ENCODE measurements at places on chromosomes 12 and 14.

GRCh38 chr12:47145188-47145587, 65.4 kb upstream of the AMIGO2 start:
- no peak for DNase-seq

DNA sequence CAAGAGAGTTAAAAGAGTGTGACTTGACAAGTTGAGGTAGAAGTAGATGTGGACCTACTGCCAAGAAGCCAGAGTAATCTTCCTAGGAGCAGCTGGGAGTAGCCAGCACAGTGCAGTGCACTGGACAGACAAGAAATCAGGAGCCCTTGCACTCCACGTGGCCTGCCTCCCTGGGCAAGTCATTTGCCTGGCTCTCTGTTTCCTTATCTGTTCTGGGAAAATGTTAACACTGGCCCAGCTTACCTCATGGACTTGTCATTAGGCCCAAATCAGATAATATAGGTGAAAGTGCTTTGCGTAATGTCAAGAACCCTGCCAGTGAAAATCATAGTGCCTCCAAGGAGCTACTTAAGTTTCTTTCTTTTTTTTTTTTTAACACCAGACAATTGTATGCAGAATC, 19.2 kb downstream of the SLC7A8 start:
- no peak for DNase-seq

GRCh38 chr12:49645146-49646039, 22.0 kb downstream of the PRPF40B start:
- no peak for DNase-seq

- DNase-seq, result no peak
Observed at GRCh38 chr12:106527356-106527755, 55.4 kb upstream of the RFX4 start.

GRCh38 chr12:16568873-16569272, 37.1 kb downstream of the LMO3 start:
- DNase-seq, result no peak

DNA sequence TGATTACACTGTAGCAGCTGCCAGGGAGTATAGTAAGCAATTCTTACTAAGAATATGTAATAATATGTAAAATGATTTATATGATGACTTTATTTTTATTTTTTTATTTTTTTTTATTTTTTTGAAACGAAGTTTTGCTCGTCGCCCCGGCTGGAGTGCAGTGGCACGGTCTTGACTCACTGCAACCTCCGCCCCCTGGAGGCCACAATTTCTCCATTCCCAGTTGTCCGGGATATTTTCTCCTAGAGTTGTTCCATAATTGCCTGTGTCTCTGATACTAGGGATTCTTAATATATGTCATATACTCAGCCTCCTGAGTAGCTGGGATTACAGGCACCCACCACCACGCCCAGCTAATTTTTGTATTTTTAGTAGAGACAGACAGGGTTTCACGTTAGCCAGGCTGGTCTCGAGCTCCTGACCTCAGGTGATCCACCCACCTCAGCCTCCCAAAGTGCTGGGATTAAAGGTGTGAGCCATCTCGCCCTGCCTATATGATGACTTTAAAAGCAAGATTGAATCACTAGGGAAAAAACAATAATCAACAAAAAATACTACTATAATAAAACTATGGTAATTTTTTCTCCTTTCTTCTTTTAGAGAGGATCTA, 12.2 kb upstream of the ITPR2 start:
- DNase-seq, result no peak

GRCh38 chr12:58067610-58068387, 126.4 kb downstream of the ATP23 start:
- no peak for DNase-seq

- no peak for DNase-seq
Observed at GRCh38 chr14:79728331-79728730, 483.0 kb downstream of the DIO2 start.

DNA sequence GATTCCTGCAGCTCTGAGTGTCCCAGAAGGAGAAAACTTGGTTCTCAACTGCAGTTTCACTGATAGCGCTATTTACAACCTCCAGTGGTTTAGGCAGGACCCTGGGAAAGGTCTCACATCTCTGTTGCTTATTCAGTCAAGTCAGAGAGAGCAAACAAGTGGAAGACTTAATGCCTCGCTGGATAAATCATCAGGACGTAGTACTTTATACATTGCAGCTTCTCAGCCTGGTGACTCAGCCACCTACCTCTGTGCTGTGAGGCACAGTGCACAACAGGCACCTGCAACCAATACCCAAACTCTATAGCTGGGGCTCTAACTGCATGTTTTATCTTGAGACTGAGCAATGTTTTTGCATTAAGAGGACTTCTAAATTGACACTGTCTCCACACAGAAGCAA, 379.2 kb upstream of the OR4E1 start:
- no peak for DNase-seq

- no peak for DNase-seq
Observed at GRCh38 chr14:96975116-96975515, 177.9 kb downstream of the VRK1 start.

Data from stimulated activated CD8-positive, alpha-beta memory T cell treated with anti-CD3 and anti-CD28 coated beads, Interleukin-15, amount 100 ng/mL, for 4 hours (primary cell).